PC-3 (cell line): ENCODE measurements at places on chromosomes 2 and 18.

DNA sequence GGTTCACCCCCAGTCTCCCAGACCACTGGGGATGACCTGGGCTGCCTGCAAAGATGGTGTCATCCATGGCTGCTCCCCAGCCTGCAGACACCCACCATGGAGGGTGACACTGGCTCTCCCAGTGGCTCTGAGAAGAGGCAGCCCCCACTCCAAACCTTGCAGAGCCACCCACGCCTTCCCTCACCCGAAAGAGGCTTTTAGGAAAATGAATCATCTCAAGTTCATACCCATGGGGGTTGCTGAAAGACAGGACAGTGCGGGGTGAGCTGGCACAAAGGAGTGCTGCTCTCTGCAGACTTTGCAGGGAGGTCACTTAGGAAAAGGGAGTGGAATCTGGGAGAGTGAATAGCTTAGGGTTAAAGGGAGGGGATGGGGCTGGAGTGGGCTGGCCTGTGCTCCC is 36.4 kb downstream of the MPHOSPH10 start:
- peak; percentile 11 for DNase-seq

GRCh38 chr18:48632676-48633257 is 93.9 kb downstream of the CTIF start:
- no peak for DNase-seq

- no peak for DNase-seq
These were observed 267.7 kb downstream of the PRKCE start for GRCh38 chr2:45919160-45919650.

DNA sequence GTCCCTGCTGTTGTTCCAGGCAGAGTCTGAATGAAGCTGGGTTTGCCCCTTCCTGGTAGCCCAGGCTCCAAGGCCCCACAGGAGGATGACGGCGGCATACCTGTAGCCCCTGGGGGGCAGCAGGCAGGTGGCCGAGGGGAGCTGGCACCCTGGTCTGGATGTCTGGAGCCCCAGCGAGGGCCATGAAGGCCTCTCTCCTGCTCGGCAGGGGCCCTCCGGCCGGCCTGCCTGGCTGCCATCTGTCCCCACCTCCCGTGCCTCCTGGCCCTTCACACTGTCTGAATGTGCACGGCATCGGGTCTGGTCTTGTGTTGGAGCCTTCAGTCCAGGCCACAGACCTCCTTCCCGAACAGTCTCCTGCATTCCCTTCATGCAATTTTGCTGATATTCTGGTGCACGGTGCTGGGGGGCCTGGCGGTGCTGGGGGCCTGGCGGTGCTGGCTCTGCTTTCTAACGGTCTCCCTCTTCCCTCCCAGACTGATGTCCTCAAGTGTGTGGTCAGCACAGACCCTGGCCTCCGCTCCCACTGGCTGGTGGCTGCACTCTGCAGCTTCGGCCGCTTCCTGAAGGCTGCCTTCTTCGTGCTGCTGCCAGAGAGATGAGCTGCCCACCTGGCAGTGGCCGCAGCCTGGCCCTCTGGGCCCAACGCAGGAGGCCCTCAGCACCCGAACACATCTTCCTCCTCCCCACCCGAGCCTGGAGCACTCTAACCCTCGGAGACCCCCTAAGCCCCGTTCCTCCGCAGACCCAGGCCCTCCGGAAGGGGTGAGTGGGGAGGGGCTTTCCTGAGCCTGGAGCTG is 13.5 kb downstream of the BOK start:
- DNase-seq, result no peak

DNA sequence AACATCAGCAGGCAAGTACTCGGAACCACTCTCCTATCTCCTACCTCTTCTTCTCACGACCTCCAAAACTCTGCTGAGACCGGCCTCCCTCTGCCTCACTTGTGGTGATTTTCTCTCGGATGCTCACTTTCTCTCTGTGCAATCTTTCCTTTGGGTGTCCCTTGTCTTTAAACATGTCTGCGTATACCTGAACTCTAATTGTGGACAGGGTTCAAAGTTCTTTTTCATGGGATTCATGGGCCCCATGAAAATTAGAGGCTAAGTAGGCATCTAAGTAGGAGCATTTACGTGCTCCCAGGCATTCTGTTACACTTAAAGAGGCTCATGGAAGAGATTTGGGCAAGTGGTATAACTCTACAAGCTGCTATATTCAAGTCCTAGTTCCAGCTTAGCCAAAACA is 2.1 kb upstream of the PPP1CB start:
- no peak for DNase-seq

GRCh38 chr2:225293638-225294037 is 105.9 kb upstream of the NYAP2 start:
- DNase-seq, result no peak

DNA sequence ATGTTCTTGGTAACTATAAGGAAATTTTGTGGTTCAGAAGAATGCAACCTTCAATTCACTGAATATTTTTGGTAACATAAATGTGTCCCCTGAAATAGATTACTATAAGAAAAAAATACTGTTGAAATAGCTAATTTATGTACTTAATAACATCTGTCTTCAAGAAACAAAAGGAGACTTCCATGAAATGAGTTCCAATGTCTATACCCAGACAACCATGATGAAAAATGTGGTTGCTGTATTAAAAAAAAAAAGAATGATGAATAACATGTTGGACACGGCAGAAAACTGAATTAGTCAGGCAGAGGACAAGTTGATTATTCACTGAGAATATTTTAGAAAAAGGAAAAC is 98.5 kb downstream of the TACR1 start:
- no peak for DNase-seq

- DNase-seq, result no peak
These were observed 12.3 kb upstream of the TNFRSF11A start for GRCh38 chr18:62312851-62313250.

DNA sequence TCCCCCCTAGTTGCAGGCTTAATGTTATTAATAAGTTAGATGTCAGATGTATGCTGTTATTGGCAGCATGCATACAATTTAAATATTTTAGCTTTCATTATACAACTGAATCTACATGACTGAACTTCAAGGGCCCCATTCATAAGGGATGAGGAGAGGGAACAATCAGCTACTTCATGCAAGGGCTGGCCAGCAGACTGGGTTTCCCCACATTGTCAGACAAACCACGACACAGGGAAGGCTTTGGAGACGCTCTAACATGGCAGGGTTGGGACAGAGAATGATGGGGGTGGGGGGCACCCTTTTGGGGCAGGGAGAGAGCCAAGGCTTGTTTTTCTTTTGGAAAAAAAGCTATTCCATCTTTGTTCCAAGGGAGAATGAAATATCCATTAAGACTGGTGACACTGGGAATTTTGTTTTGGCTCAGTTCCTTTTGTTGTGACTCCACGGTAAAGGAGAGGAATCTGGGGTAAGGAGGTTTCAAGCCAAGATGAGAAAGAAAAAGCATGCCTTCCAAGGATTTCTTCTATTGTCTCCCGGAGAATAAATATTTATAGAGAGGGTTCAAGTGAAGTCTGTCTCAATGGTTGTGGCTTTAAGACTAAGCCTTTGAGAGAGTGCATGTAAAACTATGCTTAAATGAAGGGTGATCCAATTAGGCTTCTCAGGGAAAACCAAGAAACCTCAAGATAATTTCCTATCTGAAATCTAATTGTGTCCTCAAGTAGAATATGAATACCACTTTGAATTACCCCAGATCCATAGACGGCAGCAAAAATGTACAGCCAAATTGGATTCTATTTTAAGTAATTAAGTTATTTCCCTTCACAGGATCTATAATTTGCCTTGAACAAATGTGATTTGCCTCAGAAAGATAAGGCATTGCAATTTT is 5.4 kb downstream of the CXCR4 start:
- no peak for DNase-seq

DNA sequence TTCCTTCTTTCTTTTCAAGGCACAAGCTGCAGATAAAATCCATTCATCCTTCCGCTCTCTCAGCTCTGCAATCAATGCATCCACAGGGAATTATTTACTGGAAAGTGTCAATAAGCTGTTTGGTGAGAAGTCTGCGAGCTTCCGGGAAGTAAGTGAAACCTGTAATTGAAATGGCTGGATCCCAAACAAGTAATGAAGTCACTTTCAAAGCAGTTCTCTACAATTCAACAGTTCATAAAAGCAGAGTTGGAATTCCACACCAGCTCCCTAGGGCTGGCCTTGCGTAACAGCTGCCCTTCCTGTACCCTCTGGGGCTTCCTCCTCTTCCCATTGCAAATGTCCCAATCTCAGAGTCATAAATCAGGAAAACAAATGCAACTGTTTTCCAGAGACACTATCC is 9.6 kb downstream of the SERPINB2 start:
- DNase-seq, result no peak

DNA sequence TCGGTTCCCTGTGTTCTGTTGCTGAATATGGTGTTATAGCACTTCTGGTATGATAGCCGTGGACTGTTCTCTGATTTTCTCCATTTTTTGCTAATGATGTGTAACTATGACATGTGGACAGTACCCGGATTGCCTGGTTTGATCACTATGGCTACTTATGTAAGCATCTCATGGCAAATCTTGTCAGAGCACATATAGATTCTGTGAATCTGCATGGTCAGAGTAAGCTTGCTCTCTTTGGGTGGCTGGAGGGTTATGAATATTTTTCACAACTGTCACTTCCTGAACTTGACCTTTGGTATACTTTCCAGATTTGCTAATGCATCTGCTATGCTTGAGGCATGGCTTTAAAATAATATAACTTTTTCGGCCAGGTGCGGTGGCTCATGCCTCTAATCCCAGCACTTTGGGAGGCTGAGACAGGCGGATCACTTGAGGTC is 36.8 kb upstream of the ATP8B1 start:
- DNase-seq, result peak; percentile 88

GRCh38 chr2:216659276-216659675 is 26.1 kb downstream of the IGFBP2 start:
- no peak for DNase-seq

- peak; percentile 3 for DNase-seq
These were observed 123.3 kb downstream of the FHOD3 start for GRCh38 chr18:36420826-36421225.

- DNase-seq, result no peak
These were observed 39.5 kb downstream of the EPHA4 start for GRCh38 chr2:221532641-221533040.

DNA sequence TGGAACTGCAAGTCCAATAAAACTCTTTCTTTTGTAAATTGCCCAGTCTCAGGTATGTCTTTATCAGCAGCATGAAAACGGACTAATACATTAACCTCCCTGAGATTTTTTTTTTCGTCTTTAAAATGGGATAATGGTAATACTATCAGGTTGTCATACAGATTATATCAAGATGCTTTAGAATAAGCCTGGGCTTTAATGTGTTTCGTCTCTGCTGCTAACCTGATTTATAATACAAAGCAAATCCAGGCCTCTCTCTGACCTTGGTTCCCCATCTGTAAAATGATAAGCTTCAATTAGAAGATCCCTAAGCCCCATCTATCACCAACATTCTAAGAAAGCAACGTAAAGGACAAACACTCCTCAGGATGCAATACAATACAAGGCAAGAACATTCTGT is 283.5 kb downstream of the LRATD1 start:
- no peak for DNase-seq

DNA sequence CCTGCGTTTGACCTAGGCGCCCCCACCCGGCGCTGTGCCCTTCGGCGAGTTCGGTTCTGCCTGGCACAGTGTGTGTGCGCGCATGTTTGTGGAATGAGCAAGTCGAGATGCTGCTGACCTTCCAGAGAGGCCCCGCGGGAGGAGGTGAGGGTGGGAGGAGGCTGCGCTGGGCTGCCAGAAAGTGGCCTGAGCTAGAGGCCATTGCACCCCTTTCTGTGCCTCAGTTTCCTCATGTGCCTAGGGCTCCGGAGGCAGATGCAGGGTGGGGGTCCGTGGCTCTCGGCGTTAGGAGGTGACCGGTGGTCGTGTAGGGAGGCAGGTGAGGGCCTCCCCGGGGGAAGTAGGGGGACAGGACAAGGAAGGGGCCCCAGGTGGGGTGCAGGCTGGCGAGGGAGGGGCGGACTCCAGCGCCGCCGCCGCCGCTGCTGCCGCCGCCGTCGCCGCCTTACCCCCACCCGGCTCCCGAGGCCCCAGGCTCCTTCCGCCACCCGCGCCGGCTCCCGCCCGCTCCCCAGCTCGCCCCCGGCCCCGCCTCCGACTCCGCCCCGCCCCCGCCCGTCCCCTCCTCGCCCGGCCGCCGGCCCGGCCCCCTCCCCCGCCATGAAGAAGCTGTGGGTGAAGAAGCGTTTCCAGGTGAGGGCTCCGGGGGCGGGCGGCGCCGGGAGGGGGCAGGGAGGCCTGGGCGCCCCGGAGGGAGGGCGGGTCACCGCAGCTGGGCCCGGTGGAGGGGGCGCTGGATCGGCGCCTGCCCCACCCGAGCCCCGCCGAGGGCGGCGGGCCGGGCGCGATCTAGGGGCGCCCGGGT is 7.0 kb downstream of the SPEG start:
- DNase-seq, result peak; percentile 55

DNA sequence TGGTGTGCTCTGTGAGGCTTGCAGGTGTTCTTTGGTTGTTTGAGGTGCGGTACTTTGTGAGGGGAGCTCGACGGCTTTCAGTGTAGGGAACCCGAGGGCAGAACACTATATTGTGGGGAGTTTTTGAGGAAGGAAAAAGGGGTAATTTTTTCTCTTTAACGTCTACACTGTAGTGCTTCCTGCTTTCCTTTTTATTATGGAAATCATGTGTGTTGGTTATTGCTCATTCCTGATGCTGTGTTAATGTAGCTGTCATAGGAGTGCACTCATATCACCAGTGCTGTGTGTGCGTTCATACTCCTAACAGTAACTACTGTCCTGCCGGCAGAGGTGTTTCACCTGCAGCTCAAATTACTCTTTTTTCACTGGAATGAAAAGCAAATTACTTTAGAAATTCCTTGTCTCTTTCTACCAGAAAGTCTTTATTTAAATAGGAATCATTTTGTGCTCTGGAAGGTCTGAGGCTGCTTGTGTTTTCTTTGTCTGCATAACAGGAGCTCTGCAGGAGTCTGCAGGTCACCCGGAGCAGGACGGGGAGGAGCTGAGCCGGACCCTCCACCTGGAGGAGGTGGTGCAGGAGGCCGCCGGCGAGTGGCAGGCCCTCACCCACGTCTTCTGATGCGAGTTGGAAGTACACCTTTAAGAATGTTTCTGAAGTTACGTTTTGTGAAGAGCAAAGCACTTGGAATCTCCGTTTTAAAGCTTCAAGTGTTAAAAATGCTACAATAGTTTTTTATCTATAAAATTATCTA is 145.5 kb downstream of the ZNF236 start:
- DNase-seq, result no peak

- DNase-seq, result no peak
These were observed 420 bp downstream of the PIGN start for GRCh38 chr18:62186499-62186773.

GRCh38 chr2:57809230-57809629 is 237.4 kb upstream of the VRK2 start:
- DNase-seq, result no peak

GRCh38 chr2:224457408-224458096 is 55.6 kb upstream of the FAM124B start:
- DNase-seq, result no peak
